ENCODE measurements at places on chromosomes 7 and 10.
A peak's percentile ranks its signal among the peaks of the same experiment; 100 is the strongest.

DNA sequence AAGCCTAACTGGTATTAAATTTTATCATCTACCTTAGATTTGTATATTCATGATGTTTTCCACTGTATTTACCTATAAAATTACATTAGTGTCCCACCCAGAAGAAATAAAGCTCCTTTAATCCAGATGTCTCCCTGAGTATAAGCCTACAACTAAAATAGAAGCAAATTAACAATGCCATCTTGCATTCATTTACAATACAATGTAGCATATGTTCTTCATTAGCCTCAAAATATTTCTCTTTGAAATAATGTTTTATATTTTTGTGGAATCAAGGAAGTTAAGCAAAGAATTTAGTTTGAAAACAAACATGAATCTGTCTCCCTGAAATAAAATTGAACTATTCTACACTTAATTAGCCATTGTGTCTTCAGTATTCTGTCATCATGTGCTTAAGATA is 112.3 kb downstream of the CACNA2D1 start:
- DNase-seq, result no peak

- DNase-seq, result no peak
Observed at GRCh38 chr10:71961831-71962230, 2.4 kb upstream of the CHST3 start.

DNA sequence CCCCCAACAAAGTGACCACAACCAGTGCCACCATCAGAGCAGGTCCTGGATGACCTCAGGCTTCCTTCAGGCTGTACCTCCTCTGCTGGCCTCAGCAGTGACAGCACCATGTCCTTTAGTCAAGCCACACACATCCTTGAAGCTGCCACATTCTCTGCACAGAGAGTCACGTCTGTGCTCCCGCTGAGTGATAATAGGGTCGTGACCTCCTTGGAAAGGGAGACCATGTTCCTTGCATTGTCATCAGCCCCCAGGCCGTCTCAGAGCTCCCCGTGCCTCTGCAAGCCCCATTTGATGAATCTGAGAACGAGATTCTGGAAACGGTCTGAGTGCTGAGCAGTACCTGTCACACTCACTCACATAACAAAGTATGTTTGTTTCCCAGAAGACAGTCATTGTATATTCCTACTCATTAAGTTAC is 106.5 kb upstream of the PRR15 start:
- DNase-seq, result no peak

DNA sequence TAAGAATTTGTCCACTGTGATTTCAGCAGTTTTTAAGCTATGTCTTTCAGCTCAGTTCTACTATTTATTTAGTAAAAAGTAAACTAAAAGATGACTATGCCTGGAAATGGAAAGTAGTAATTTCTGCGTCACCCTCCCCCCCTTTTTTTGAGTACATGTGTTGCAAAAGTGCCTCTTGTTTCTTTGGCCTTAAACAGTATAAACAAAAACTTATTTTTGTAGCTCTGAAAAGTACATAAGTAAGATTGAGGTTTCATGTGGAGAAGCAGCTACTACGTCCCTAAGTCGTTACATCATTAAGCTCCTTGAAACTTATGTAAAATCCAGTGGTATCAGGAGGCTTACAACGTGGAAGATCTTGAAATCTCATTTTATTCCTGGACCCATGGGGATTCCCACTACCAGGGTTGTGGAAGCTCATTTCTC is 46.3 kb upstream of the HBP1 start:
- peak; percentile 59 for DNase-seq

- DNase-seq, result no peak
Observed at GRCh38 chr7:87058744-87059524, 520 bp downstream of the ELAPOR2 start.
